ENCODE measurements at places on chromosomes 4 and X. TPM values are rescaled to one million over a fixed set of nuclear protein-coding genes. Genes with fewer than 3 reads are reported as not detected.

DNA sequence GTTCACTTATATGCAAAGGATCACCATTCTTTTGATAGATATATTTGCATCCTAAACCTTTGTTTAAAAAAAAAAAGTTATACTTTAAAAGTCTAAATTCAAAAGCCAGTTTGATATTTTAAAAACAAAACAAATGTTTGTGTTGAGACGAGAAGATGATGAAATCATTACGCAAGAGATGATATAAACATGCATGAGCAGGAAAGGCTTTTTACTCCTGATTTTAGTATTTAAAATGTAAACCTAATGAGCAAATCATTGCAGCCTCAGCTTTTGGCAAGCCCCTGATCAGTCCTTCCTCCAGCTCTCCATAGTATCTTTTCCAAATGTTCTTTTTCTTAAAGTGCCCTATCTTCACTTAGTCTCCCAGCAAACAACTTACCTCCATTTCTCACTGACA lies 115.6 kb downstream of the ARAP2 start:
- DNase-seq, result no peak

ARMCX4 gene
- polyA plus RNA-seq, result 34.7 TPM

GRCh38 chr4:149370785-149371420 lies 444.7 kb downstream of the IQCM start:
- DNase-seq, result no peak

ZFP92 gene
- 1.0 TPM for polyA plus RNA-seq

- no peak for DNase-seq
These were observed 12.3 kb downstream of the UGDH start for GRCh38 chr4:39514888-39515401.

FRG2 gene
- polyA plus RNA-seq, result not detected

VCX gene
- not detected for polyA plus RNA-seq

- DNase-seq, result no peak
These were observed 680.7 kb upstream of the SPANXN1 start for GRCh38 chrX:144566592-144566991.

NAP1L2 gene
- polyA plus RNA-seq, result 4.0 TPM

UCP1 gene
- polyA plus RNA-seq, result 0.21 TPM

DNA sequence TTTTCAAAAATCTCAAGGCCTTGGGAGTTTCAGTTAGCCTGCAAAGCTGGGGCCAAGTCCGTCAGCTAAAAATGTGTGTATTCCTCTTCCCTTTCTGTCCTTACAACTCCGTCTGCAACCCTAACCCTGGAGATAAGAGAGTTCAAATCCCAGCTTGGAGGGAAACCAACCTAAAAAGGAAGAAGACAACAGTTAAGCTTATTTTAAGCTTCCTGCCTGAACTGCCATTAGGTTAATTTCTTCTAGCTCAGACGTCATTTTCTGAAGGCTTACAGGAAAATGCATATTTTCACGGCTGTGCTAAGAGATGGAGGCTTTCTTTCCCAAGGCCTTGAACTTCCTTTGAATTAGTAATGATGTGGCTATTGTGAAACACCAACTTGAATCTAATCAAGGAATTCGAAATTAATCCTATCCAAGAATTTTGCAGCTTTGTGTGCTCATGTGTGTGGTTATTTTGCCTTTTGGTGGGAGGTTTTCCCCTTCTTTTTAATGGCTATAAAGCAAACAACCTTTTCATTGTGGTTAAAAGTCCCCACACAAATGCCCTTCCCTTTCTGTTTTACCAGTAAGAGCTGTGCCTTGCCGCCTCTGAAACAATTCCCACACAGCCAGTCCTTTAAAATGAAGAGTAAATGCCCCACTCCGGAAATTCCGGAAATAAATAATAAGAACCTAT lies 103.5 kb downstream of the IRF2 start:
- no peak for DNase-seq

DNA sequence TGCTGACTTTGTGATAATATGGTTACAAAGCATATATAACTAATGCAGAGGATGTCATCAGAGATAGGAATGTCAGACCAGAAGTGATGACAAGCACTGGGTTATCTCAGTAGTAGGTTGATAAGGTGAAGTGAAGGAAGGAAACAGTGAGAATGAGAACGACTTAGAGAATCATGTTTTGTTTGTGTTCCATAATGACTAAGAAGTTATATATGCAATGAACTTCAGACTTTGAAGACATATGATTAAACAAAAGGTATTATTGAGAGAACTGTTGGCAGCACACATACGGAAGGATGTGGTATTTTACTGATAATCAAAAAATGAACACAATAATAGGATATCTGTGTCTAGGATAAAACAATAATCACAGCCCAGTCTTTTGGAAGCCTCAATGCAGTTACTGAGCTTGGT lies 18.3 kb upstream of the HHIP start:
- no peak for DNase-seq

CNKSR2 gene
- 1.3 TPM for polyA plus RNA-seq

DNA sequence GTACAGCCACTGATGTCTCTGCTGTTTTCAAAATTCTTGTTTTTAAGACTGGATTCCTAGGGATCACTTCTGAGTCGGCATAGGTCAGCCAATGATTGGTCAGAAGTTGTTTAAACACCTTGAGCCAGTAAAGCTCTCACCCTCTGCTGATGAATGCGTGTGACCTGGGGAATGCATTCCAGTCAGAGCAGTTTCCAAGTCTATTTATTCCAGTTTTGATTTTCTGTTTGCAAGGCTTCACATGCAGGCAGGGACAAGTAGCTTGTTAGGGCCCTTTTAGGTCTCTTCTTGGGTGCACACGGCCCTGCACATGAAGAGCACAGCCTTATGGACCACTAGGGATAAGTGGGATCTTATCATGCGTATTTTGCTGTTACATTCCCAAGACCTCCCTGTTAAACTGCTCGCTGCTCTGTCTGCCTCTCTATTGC lies 47.0 kb downstream of the KLHL15 start:
- DNase-seq, result no peak

DNA sequence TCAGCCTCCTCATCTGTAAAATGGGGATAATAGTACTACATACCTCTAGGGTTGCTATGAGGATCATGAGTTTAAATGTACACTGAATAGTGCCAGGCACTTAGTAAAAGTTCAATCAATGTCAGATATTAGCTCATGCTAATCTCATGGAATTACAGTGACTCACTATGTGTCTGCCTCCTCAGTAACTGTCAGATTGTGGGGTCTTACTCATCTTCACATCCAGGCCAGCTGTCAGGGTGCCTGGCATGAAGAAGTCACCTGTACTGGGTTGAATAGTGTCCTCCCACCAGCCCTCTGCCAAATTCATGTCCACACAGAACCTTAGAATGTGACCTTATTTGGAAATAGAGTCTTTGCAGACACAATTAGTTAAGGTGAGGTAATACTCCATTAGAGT lies 54.3 kb upstream of the STIM2 start:
- no peak for DNase-seq

DNA sequence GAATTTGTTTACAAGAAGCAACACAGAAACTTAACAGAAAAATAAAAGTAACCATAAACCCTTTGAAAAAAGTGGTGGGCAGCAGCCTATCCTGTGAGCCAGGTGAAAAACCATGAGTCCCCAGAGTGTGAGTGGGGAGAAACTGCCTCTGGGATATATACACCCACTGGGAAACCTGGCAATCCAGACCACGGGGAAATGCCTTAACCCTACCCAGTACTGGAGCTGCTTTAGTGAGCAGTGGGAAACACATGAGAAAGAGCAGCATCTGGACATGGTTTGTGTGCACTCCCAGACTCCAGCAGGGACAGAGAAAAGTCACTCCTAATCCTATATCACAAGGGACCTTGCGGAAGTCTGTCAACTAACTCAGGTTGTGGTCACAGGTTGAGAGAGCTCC lies 39.4 kb downstream of the UGT2A2 start:
- no peak for DNase-seq

GRCh38 chrX:35244796-35245508 lies 302.4 kb downstream of the FAM47B start:
- DNase-seq, result no peak

DNA sequence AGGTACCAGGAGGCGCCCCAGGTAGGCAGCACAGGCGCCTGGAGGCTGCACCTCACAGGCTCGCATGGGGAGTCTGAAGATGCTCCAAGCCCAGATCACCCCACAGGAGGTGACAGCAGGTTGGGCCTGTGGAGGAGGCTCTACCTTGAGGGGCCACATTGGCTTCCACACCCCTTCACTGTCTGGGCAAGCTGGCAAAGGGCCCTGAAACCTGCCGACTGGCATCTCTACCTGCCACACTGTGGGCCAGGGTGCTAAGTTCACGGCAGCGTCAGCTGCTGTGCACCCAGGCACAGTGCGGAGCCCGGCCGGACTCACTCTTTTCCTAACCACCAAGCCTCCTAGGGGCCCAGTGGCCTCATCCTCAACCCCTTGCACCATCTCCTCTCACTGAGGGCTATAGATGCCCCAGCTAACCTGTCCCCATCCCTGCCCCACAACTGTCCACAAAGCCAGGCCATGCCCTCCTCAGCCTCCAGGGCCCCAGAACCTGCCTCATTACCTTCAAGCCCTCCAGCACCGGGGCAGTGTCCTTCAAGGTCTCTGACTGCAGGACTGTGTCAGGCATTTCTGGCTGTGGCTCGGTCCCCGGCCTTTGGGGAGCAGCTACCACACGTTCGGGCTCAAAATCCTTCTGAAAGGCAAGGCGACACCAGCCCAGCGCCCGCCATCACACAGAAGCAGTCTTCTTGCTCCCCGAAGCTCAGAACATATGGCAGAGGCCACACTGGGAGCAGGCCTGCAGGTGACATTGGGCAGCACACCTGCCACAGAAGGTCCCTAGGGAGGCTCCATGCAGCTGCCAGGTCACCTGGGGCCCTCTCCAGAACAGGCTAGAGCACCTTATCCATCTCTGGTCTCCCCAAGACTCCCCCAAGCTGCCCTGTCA lies 28.8 kb downstream of the FGFR3 start:
- DNase-seq, result no peak

TLR3 gene
- 12.3 TPM for polyA plus RNA-seq

GRCh38 chr4:86286726-86287125 lies 73.1 kb downstream of the MAPK10 start:
- DNase-seq, result no peak

GRCh38 chr4:30073011-30073710 lies 647.0 kb upstream of the PCDH7 start:
- no peak for DNase-seq

GRCh38 chr4:109682875-109683274 lies 20.4 kb downstream of the CASP6 start:
- no peak for DNase-seq

DNA sequence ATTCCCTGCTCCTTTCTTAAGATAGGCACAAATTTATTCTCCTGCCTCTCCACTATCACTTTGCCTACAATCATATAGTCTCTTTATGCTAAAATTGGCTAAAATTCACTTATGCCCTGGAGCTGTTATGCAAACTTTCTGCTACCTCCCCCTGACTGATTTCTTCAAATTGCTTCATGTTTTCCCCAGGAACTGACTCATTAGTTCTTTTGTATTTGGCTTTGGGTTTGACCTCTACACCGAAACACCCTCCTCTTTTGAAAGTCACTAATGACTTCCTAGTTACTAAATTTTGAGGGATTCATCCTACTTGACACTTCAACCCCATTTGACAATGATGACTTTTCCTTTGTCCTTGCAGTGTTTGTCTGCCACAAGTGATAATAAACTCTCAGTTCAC lies 222.6 kb downstream of the NDST4 start:
- DNase-seq, result no peak

- no peak for DNase-seq
These were observed 23.6 kb upstream of the MFAP3L start for GRCh38 chr4:170049766-170050165.

NSUN7 gene
- polyA plus RNA-seq, result 11.4 TPM

DNA sequence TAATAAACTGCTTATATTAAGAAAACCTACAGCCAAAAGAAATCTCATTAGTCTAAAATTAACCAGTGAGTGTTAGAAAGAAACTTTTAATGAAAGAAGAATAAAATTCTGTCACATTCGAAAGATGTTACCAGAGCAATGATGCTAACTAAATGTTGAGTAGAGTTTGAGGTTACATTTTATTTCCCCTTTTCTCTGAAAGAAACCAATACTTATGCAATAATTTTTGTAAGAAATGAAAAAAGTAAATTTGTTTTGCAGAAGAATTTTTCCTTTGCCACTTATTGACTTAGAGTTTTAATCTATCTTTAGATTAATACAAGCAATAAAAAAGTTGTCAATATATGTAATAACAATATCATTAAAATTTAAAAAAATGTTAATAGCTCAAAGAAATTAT lies 574.0 kb upstream of the GALNTL6 start:
- no peak for DNase-seq

CFP gene
- polyA plus RNA-seq, result 2.2 TPM

- no peak for DNase-seq
These were observed 149.1 kb downstream of the SLC39A8 start for GRCh38 chr4:102196221-102196620.

GRCh38 chrX:9612146-9612505 lies 147.3 kb downstream of the TBL1X start:
- no peak for DNase-seq

GAGE1 gene
- polyA plus RNA-seq, result not detected

ETFDH gene
- 23.2 TPM for polyA plus RNA-seq

Measured in left renal cortex interstitium (tissue), 4 donors.